ENCODE measurements at places on chromosomes 4 and X. TPM values are rescaled to one million over a fixed set of nuclear protein-coding genes. Genes with fewer than 3 reads are reported as not detected.

DNA sequence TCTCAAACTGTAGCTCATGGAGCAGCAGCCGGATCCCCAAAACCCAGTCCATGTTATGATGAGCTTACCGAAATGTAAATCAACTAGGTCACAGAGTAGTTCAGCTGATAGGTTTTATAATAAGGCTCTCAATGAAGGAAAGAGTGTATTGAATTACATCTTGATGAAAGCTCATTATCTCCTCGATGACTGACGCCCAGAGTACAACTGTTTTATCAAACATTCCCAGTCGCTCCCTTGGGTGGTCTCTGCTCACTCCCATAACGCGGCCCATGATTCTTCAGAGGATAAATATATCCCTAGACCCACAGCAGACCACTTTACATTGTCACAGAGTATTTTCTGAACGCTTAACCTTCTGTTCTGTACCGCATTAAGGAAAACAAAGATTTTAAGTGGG lies 452.3 kb upstream of the GALNT7 start:
- H3K36me3 ChIP-seq = no peaks in the 10 kb centered on the region
- no peak overlapping the region for H3K4me3 ChIP-seq
- H3K27ac ChIP-seq = no peak overlapping the region
- no peaks in the 10 kb centered on the region for H3K27me3 ChIP-seq

DNA sequence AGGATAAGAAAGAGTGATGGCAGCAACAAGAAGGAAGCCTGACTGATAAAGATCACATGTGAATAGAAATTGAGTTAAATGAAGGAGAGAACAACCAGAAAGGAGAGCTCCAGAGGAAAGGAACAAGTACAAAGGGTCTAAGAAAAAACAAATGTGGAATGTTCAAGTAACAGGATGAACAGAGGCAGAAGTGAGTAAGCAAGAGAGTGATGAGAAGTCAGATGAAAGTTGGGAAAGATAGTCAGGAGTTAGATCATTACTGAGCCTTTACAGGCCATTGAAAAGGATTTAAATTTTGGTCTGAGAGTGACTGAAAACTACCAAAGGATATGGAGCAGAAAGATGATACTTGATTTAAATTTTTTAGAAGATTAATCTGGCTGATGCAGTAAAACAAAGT lies 38.1 kb downstream of the NFXL1 start:
- H3K27ac ChIP-seq = no peak overlapping the region
- no peaks in the 10 kb centered on the region for H3K27me3 ChIP-seq
- peaks cover 45% of the 10 kb centered on the region for H3K36me3 ChIP-seq
- no peaks in the 10 kb centered on the region for H3K4me1 ChIP-seq

DNA sequence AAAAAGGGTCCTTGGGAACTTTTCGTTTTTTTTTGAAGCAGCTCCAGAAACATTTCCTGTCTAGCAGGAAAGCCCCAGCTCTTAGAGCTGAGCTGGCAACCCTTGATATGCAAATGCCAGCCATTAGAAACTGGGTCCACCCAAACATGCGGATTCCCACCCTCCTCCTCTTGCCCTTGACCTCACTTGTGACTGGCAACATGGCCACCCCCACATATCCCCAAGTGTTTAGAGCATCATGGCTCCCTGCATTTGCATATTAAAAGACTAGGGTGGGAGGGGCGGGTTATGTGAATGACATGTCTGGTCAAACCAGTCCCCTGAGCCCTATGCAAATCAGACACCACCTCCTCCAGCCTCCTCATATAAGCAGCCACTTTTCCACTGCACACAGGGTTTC lies 671.1 kb downstream of the FAT4 start:
- H3K27ac ChIP-seq = no peak overlapping the region
- no peaks in the 10 kb centered on the region for H3K36me3 ChIP-seq
- no peak for DNase-seq
- H3K27me3 ChIP-seq = no peaks in the 10 kb centered on the region
- H3K4me3 ChIP-seq = no peak overlapping the region
- no peaks in the 10 kb centered on the region for H3K4me1 ChIP-seq

GRCh38 chr4:175811228-175811627 lies 836 bp downstream of the GPM6A start:
- no peaks in the 10 kb centered on the region for H3K4me1 ChIP-seq
- H3K4me3 ChIP-seq = no peak overlapping the region
- no peak overlapping the region for H3K27ac ChIP-seq
- DNase-seq = no peak
- no peaks in the 10 kb centered on the region for H3K27me3 ChIP-seq

Gene SRPK3
- total RNA-seq = not detected

All from T-cell (primary cell).